ENCODE measurements at places on chromosomes 4 and X. TPM values are rescaled to one million over a fixed set of nuclear protein-coding genes. Genes with fewer than 3 reads are reported as not detected.

- peak; percentile 4 for DNase-seq
These were observed 142.9 kb upstream of the MBNL3 start for GRCh38 chrX:132631579-132632232.

GRCh38 chr4:76238236-76238635, 13.3 kb upstream of the FAM47E start:
- DNase-seq = no peak

DNA sequence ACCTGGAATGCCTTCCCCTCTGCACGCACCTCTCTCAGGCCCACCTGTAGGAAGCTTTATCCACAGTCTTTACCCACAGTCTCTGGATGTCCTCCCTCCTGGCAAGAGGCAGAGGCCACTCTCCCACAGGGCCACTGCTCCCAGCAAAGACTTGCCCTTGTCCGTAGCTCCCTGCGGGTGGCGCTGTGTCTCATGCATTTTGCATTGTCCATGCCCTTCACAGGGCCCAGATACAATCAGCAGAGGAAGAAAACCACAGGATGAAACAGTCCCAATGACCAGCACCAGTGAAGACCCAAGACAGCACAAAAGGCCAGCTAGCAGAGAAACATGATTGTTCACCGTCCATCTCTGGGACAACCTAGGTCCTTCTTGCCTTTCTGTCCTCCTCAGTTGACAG, 2.1 kb upstream of the NSG1 start:
- DNase-seq = no peak

GRCh38 chrX:109848461-109849050, 115.5 kb upstream of the ACSL4 start:
- no peak for DNase-seq

DNA sequence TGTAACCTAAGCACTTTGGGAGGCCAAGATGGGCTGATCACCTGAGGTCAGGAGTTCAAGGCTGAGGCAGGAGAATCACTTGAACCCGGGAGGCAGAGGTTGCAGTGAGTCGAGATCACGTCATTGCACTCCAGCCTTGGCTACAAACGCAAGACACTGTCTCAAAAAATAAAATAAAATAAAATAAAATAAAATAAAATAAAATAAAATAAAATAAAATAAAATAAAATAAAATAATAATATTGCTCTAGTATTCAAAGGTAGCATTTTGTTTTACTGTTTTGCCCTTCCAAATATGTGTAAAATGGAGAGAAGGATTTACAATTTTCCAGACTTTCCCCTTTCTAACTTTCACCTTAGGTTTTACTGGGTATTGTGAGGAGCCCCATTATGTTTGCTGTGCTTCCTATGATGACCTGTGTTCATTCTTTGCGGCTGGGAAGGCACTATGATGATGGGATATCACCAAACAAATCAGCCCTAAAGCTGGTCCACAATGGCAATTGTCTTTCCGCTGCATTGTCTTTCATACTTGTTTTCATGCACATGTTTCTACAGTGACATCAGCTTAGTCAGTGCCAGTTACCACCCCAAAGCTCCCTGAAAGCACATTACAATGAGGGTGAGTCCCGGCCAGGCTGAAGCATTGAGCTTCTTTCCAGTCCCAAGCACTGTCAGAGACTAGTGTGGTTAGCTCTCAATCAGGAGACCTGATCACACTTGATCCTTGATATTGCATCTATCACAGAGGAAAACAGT, 50.8 kb downstream of the DTHD1 start:
- no peak for DNase-seq

DNA sequence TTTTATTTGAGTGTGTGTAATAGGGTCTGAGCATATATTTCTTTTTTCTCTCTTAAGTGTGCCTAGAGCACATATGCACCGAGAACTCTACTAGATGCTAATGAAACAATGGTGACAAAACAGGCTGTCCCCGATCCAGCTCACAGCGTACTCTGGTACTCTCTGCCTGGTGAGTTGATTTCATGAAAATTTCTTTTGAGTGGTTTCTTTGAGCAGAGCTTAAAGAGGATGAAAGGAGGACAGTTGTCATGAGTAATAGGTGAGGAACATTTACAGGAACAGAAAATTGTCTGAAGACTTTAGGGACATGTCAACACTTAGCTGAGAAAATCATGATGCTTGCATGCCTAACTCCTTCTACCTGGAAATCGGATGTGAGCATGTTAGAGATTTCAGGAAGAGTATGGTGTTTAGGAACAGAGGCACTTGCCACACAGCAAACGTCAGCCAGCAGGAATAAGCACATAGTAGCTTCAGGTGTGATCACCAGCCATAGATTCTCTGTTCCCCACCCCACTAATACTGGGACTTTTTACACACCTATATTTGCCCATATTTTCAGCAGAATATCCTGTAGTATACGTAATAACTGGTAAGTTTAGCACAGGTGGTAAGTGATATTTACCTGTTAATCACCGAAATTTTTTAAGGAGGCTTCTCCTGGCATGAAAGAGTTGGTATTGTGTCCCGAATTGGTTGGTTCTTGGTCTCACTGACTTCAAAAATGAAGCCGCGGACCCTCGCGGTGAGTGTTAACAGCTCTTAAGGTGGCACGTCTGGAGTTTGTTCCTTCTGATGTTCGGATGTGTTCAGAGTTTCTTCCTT, 111.1 kb downstream of the ZNF330 start:
- DNase-seq = no peak

CAPN6 gene
- total RNA-seq = 5.1 TPM

HSFX4 gene
- total RNA-seq = 0.28 TPM

NLGN3 gene
- total RNA-seq = 0.19 TPM

DNA sequence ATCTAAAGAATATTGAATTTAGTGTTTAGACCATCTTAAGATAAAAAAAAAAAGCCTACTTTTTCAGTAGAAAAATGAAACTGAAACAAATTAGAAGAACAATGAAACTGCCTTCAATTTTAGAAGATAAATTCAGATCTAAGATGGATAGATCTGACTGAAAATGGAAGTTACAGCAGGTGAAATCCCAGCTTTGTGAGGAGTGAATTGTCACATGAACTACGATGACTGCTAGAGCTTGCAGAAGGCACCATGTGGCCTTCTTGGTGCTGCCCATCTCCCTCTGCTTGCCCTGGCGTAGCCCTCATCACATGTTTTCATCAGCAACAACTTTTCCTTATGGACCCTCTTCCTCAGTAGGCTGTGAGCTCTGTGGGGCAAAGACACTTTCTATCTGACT, 51.4 kb upstream of the EMCN start:
- no peak for DNase-seq

CFI gene
- total RNA-seq = 3.0 TPM

- DNase-seq = no peak
These were observed 4.9 kb downstream of the GATA1 start for GRCh38 chrX:48791063-48791820.
